Natural killer cell (primary cell): ENCODE measurements at places on chromosomes 3 and 15. TPM values are rescaled to one million over a fixed set of nuclear protein-coding genes. Genes with fewer than 3 reads are reported as not detected.

DNA sequence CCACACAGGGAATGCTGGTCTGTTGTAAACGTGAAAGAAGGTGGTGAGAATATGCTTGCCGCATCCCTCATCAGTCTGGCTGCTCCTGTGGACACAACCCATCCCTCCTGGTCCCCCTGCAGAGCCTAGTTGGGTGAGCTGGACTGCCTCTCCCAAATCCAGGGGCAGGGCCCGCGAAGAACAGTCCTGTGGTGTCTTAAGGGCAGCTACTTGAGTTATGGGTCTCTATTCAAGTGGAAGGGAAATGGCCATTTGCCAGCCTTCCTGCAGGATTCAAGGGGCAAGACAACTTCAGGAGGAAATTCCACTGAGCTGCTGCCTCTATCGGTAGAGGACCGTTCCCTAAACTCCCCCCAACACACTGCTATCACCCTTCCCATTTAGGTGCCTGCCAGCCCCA is 98.9 kb downstream of the IQSEC1 start:
- no peak overlapping the region for H3K4me3 ChIP-seq
- H3K4me1 ChIP-seq = peaks cover 41% of the 10 kb centered on the region
- no peaks in the 10 kb centered on the region for H3K27me3 ChIP-seq
- H3K36me3 ChIP-seq = peaks cover 15% of the 10 kb centered on the region
- H3K27ac ChIP-seq = no peak overlapping the region
- no peak for DNase-seq

GRCh38 chr15:80861731-80862170 is 82.6 kb downstream of the CEMIP start:
- no peak overlapping the region for H3K27ac ChIP-seq
- no peak for DNase-seq
- no peaks in the 10 kb centered on the region for H3K27me3 ChIP-seq
- H3K36me3 ChIP-seq = no peaks in the 10 kb centered on the region

DNA sequence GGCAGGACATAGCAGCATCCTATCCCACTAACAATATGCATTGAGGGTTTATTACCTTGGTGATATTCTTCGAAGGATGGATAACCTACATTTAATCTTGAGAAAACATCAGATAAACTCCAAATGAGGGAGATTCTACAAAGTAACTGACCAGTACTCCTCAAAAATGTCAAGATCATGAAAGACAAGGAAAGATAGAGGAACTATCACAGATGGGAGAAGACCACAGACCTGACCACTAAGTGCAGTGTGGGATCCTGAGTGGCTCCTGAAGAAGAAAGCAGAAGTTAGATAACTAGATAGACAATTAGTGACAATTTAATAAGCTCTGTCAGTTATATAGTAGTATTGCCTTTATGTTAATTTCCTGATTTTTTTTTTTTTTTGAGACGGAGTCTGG is 17.7 kb upstream of the CGNL1 start:
- DNase-seq = no peak
- H3K4me3 ChIP-seq = no peak overlapping the region
- H3K4me1 ChIP-seq = no peaks in the 10 kb centered on the region
- no peaks in the 10 kb centered on the region for H3K36me3 ChIP-seq

- H3K36me3 ChIP-seq = no peaks in the 10 kb centered on the region
- DNase-seq = peak; percentile 16
- H3K27ac ChIP-seq = no peak overlapping the region
- H3K4me1 ChIP-seq = no peaks in the 10 kb centered on the region
- H3K4me3 ChIP-seq = no peak overlapping the region
- H3K27me3 ChIP-seq = no peaks in the 10 kb centered on the region
These were observed 23.5 kb upstream of the RAP2B start for GRCh38 chr3:153138276-153139210.

GRCh38 chr3:127394031-127394430 is 106.2 kb upstream of the PRR20G start:
- H3K4me1 ChIP-seq = no peaks in the 10 kb centered on the region
- no peaks in the 10 kb centered on the region for H3K36me3 ChIP-seq
- no peak for DNase-seq
- no peaks in the 10 kb centered on the region for H3K27me3 ChIP-seq
- no peak overlapping the region for H3K27ac ChIP-seq
- no peak overlapping the region for H3K4me3 ChIP-seq

- H3K36me3 ChIP-seq = peaks cover 44% of the 10 kb centered on the region
- no peaks in the 10 kb centered on the region for H3K4me1 ChIP-seq
- no peak overlapping the region for H3K27ac ChIP-seq
- H3K27me3 ChIP-seq = no peaks in the 10 kb centered on the region
- peak; percentile 61 for DNase-seq
These were observed 182.4 kb downstream of the CBLB start for GRCh38 chr3:105686278-105686897.

- no peaks in the 10 kb centered on the region for H3K27me3 ChIP-seq
- peaks cover 3% of the 10 kb centered on the region for H3K4me1 ChIP-seq
- no peaks in the 10 kb centered on the region for H3K36me3 ChIP-seq
- peak overlapping the region; percentile 38 for H3K27ac ChIP-seq
These were observed 69.4 kb downstream of the B3GALNT1 start for GRCh38 chr3:161035711-161036110.

DNA sequence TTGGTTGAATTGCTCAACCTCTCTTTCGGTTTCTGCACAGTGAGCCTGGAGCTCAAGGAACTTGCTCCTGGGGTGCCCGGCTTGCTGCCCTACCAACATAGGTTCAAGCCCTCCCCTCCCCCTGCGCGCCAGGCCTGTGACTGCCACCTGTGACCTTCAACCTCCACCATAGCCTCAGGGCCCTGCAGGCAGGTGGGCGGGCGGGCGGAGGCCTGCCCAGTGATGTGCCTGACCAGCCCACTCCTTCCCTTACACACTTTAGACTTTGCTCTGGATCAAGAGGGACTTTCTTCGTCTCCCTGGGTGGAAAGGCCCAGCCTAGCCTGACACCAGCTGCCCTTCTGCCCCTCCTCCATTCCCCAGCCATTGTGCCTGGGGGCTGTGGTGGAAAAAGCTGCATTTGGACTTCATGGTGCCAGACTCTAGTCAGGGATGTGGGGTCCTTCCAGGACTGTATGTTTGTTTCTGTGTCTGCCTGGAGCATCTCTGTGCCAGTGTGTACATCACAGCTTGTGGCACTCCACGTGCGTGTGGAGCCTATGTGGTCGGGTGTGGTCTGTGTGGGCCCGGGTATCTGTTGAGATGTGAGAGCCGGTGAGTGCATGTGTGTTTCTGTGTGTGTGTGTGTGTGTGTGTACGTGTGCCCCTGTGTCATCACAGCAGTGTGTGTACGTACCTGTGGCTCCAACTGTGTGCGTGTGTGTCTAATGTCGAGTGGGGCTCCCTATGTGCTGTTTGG is 9.5 kb downstream of the PRKCD start:
- H3K27ac ChIP-seq = no peak overlapping the region
- DNase-seq = no peak
- peaks cover 14% of the 10 kb centered on the region for H3K36me3 ChIP-seq
- H3K27me3 ChIP-seq = no peaks in the 10 kb centered on the region

DNA sequence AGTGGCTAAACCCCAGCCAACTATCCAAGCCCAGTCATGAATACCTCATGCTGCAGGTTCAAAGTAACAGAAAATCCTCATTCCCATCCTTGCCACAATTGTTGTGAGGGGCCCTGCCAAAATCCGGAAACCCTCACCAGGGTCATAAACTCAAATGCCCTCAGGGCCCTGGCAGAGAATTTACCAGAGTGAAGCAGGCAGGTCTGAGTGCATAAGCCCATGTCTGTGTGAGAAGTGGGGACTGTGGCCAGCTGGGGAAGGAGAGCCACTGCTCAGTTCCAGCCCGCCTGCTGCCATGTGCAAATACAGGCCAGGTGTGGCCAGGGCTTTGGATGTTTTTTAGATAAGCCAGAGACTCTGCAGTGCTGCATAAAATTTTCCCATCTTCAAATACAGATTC is 7.0 kb downstream of the CEP152 start:
- no peaks in the 10 kb centered on the region for H3K36me3 ChIP-seq
- H3K4me1 ChIP-seq = no peaks in the 10 kb centered on the region
- H3K27ac ChIP-seq = no peak overlapping the region

GRCh38 chr3:100709842-100710260 is 557 bp downstream of the TFG start:
- peak overlapping the region; percentile 84 for H3K27ac ChIP-seq
- peaks cover 19% of the 10 kb centered on the region for H3K4me1 ChIP-seq
- H3K4me3 ChIP-seq = peak overlapping the region; percentile 44
- H3K27me3 ChIP-seq = peaks cover 3% of the 10 kb centered on the region
- DNase-seq = peak; percentile 64
- peaks cover 5% of the 10 kb centered on the region for H3K36me3 ChIP-seq

GRCh38 chr3:110624576-110624975 is 447.0 kb upstream of the NECTIN3 start:
- H3K4me1 ChIP-seq = peaks cover 3% of the 10 kb centered on the region
- H3K27me3 ChIP-seq = no peaks in the 10 kb centered on the region
- DNase-seq = no peak
- no peak overlapping the region for H3K27ac ChIP-seq
- H3K4me3 ChIP-seq = no peak overlapping the region

GRCh38 chr3:120841264-120841663 is 66.7 kb upstream of the STXBP5L start:
- H3K27ac ChIP-seq = no peak overlapping the region
- H3K4me3 ChIP-seq = no peak overlapping the region
- no peaks in the 10 kb centered on the region for H3K4me1 ChIP-seq
- DNase-seq = no peak
- no peaks in the 10 kb centered on the region for H3K36me3 ChIP-seq

- H3K36me3 ChIP-seq = no peaks in the 10 kb centered on the region
- H3K4me3 ChIP-seq = no peak overlapping the region
- H3K27ac ChIP-seq = no peak overlapping the region
- no peaks in the 10 kb centered on the region for H3K27me3 ChIP-seq
- DNase-seq = no peak
These were observed 255.4 kb upstream of the ARPP21 start for GRCh38 chr3:35383719-35384555.

GRCh38 chr3:8938021-8938420 is 25.3 kb downstream of the RAD18 start:
- H3K4me3 ChIP-seq = no peak overlapping the region
- H3K36me3 ChIP-seq = peaks cover 29% of the 10 kb centered on the region
- no peak for DNase-seq
- no peaks in the 10 kb centered on the region for H3K4me1 ChIP-seq

- H3K4me3 ChIP-seq = no peak overlapping the region
- no peak overlapping the region for H3K27ac ChIP-seq
- no peak for DNase-seq
These were observed 14.5 kb downstream of the EMC4 start for GRCh38 chr15:34239151-34239808.

DNA sequence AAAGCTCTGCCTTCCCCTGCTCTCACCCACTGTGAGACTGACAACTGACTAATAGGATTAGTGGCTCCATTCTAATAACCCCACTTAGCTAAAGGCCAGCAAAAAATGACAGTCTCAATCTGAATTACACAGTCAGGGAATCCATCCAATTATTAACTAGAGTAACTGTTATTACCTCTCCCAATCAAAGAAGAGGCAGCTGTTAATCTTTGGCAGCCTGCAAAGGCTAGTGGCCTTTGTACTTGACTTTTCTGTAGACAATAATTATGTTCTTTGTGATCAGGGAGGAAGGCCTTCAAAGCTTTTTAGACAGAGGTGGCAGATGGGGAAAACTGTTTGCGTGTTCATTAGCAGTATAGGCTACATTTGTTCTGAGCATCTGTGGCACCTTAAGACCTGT is 177.7 kb downstream of the ISL2 start:
- H3K36me3 ChIP-seq = no peaks in the 10 kb centered on the region
- H3K27ac ChIP-seq = no peak overlapping the region
- no peaks in the 10 kb centered on the region for H3K27me3 ChIP-seq
- no peak overlapping the region for H3K4me3 ChIP-seq
- DNase-seq = no peak
- H3K4me1 ChIP-seq = no peaks in the 10 kb centered on the region

DNA sequence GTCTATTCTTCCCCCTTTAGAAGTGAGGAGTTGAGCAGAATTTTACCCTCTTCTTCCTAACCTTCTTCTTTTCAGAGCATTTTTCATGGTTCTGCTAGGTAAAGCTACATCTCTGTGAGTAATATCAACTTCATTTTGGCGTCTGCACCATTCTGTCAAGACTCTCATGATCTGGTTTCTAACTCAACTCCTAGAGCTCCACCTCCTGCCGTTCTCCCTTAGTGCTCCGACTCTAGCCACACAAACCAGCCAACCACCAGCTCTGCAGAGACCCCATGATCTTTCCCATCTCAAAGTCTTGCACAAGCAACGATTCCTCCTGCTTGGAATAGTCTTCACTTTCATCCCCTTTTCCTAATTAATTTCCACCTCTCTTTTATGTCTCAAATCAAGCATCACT is 193.9 kb upstream of the TMC3 start:
- DNase-seq = no peak
- H3K36me3 ChIP-seq = no peaks in the 10 kb centered on the region
- no peak overlapping the region for H3K27ac ChIP-seq
- H3K4me3 ChIP-seq = no peak overlapping the region
- no peaks in the 10 kb centered on the region for H3K4me1 ChIP-seq

ZKSCAN7 gene
- total RNA-seq = 6.5 TPM

COMMD2 gene
- 42.9 TPM for total RNA-seq

LTK gene
- total RNA-seq = 4.9 TPM

ADGRG7 gene
- not detected for total RNA-seq

QRICH1 gene
- total RNA-seq = 227 TPM

FBXO40 gene
- not detected for total RNA-seq
